ENCODE measurements at places on chromosomes 2 and 18.

GRCh38 chr2:33275689-33276444, 200.6 kb upstream of the RASGRP3 start:
- DNase-seq = no peak

DNA sequence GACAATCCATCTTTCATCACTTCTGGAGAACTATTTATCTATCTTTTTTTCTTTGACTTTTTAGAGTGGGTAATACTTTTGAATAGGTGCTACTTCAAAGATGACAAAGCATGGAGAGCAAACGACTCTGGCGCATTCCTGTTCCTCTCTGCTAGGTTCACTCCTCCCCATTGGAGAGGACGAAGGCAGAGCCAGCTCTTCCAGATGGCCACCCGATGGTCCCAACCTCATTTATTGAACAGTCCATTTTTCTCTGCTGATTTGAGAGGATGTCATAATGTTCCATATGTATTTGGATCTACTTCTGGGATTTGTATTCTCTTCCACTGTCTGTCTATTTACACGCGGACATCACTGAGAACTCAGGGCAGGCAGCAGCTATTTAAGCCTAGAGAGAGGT, 284.3 kb upstream of the CXCR4 start:
- DNase-seq = no peak

DNA sequence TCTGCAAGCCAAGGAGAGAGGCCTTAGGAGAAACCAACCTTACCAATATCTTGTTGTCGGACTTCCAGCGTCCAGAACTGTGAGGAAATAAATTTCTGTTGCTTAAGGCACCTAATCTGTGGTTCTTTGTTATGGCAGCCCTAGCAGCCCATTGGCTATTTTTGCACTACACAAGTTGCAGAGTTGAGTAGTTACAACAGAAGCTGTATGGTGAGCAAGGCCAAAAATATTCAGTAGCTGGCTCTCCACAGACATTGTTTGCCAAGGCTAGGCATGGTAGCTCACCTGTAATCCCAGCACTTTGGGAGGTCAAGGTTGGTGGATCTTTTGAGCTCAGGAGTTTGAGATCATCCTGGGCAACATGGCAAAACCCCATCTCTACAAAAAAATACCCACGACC, 27.1 kb upstream of the SCYGR1 start:
- DNase-seq = no peak

DNA sequence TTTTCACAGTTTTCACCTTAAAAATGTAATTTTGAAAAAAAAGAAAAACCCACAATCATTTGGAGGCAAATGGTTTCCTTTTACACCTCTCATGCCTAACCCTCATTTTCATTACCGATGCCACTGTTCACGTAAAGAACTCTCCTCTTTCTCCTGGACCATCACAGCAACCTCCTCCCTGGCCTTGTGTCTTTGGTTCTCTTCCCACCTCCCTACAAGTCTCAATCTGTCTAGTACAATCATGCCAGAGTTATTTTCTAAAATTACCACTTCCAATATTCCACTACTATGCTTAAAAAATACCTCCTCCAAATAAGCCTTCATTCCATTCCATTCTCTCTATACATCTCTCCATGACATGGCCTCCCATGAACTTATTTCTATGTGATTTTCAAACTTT, 77.9 kb upstream of the RIT2 start:
- no peak for DNase-seq

DNA sequence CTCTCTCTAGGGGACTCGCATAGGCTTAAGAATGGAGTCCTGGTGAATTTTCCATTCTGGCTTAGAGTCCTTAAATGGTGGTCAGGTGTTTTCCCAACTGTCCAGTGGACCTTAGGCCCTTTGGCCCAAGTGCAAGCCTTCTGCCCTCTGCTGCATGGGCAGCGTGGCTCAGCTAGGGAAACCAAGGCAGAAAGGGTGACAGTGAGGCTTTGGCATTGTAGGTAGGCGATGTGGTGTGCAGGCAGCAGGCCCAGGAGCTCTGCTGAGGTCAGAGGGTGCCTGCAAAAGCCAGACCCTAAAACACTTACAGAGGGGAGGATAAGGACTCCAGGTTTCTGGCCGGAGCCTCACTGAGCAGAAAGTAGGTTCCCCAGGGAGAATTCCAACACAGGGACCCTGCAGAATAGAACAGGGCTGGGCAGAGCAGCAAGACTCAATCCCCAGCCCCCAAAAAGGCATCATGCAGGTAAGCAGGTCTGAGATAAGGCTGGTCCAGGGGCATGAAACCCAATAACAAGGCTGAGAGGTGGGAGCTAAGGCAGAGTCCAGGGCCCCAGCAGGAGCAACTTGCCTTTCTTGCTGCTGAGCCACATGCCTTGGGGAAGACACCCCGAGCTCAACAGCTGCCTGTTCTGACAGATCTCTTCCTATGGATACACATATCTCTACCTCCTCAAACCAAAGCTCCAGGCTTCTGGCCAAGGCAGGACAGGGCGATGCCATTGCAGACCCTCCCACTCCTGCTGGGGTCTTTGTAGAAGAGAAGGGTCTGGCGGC, 199.7 kb downstream of the TNS1 start:
- DNase-seq = no peak

- no peak for DNase-seq
These were observed 42.5 kb downstream of the APOB start for GRCh38 chr2:21001225-21001946.

- DNase-seq = no peak
These were observed 15.4 kb upstream of the FAM124B start for GRCh38 chr2:224417361-224417729.

DNA sequence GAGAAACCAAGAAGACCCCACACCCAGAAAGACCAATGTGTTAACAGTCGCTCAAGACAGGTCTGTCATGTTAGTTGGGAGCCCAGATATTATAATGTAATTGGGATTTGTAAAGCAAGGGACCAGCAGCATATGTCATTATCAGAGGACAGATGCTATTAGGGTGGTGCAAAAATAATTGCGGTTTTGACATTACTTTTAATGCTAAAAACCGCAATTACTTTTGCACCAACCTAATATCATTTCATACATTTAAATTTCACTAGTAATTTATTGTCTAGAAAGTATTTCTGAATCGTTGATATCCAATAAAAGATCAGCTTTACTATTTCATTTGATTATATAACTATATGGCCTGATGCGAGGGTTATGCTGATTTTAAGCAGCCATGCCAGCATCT, 131.2 kb downstream of the TTN start:
- DNase-seq = no peak

DNA sequence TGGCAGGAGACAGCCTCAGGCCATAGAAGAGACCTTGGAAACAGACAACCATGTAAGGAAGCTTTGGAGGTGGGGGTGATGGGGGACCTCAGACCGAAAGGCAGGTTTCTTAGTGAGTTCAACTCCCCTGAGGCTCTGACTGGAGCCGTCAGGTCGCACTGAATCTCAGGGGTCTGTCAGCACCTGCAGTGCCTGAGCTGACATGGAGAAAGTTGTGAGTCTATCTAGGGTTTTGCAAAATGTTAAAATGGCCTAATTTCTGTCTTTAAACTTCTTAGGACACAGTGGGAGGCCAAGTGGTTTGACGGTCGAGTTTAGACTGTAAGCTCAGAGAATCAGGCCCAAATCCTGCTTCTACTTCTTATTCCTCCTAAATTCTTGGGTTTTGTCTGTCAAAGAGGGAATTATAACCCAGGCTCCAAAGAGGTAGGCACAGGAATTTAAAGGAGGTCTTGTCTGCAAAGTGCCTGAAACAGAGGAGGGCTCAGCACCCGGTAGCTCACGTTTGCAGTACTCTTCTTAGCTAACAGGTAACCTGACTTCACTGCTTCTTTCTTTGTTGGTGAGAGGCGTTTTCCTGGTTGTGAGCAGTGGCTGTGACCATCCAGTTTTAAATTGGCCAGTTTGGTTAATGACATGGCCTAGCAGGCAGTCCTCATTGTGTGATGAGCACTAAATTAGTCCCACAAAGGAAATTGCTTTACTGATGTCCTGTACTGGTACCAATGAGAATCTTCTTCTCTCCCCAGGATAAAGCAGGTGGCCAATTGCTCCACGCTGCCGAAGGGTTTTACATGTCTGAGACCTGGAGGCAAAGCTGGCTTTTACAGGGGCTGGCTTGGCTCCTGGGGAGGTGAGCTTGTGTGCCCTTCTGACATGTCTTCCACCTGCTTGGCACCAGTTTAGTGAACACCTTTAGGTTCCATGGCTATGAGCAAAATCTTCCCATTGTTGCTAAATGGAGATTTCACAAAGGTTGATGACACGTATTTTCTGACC, 95.7 kb downstream of the MYCN start:
- DNase-seq = no peak

DNA sequence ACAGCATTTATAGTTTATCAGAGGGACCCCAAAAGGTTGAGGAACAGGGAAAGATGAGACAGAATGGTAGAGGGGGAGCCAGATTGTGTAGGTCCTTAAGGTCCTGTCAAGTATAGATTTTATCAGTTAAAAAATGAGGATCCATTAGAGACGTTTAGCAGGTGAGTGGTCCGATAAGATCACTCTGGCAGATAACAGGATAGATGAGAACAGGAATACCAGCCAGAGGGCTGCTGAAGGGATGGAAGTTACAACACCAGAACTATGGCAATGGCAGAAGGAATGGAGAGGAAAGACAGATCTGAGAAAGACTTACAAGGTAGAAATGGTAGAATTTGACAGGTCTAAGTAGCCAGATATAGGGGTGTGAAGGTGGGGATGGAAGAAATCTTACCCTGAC, 141.7 kb downstream of the CDH20 start:
- DNase-seq = no peak

GRCh38 chr2:234302664-234302991, 194.3 kb downstream of the ARL4C start:
- no peak for DNase-seq

GRCh38 chr2:191555092-191555742, 122.7 kb upstream of the NABP1 start:
- peak; percentile 81 for DNase-seq

DNA sequence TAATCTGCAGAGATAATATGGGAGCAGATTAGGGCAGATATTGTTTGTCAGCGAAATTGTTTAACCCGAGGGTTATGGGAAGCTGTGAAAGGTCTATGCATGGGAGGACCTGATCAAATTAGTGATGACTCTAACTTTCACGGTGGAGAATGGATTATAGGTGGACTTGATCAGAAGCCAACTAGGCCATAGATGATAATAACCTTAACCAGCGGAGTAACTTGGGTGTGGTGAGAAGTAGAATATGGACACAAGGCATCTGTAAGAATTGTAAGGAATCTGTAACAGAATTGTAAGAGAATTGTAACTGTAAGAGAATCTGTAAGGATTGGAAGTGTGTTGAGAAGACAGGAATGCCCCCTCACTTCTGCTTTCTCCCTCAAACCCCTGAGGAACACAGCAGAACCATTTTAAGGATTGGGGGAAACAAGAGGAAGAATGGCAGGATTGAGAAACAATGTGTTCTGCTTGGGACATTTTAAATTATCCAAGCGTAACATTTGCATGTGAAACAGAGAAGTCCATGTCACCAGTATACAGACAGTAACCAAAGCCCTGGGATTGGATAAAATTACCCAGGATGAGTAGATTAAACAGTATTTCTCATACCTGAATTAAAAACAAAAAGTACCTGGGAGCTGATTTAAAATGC, 14.9 kb upstream of the SLC39A10 start:
- no peak for DNase-seq

DNA sequence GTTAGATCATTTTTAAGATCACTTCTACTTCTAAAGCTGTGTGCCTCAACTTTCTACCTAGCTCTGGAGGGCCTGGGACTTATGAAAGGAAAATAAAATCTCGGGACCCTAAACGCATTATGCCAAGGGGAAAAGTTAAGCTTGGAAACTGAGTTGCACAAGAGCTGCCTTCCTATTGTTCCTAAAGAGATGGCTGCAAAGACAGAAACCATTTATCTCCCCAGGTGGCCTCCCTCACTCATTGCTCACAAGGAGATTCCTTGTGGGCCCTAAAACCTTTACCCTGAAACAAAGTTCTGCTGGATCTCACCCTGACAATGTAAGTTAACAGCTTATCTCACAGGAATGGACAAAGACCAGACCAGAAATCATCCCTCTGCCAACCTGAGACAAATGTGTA, 26.8 kb downstream of the TUBB6 start:
- no peak for DNase-seq

DNA sequence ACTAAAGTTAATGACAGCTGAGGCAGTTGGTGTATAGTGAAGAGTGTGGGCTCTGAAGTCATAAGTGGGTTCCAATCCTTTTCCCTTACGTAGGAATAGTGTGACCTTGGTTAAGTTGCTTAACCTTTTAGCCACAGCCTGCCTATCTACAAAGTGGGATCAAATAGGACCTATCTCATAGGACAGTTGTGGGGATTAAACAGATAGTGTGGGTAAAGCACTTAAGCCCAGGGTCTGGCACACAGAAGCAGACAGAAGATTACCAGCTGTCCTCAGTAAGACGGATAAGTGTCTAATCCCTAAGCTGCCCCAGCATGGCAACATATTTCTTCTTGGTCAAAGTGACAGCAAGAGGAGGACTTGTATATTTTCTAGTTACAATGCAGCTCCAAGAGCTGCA, 28.2 kb downstream of the UBE2F start:
- DNase-seq = no peak

GRCh38 chr2:236376566-236377244, 112.5 kb upstream of the ASB18 start:
- no peak for DNase-seq

GRCh38 chr2:188291617-188292347, at the start of gene GULP1:
Gene GULP1, plus strand, starts transcription at chr2:188291874. Its CDS starts 185,829 bp downstream, at chr2:188477703.
- DNase-seq = peak; percentile 72

DNA sequence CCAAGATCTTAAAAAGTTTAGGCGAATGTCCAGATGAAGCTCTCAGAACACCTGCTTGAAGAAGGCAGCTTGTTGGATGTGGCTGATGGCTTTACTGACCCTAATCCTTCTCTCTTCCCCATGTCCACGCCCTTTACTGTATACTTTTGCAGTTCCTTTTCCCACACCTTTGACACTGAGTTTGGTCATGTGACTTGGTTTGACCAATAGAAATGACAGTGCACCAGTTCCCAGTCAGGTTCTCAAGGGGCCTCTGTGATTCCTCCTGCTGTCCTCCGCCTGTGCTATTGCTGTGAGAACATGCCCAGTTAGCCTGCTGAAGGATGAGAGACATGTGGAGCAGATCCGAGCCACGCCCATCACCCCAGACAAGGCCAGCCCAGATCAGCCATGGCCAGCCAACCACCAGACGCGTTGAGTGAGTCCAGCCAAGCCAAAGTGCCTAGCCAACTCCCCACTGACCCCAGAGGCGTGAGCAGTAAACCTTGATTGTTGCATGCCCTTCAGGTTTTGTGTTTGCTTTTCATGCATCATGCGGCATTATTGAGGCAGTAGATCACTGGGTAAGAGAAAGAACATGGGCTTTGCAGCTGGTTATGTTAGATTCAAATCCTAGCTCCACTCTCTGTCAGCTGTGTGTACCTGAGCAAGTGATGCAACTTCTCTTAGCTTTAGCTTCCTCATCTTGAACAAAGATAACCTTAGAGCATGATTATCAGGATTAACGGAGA, 258.0 kb upstream of the SIX2 start:
- DNase-seq = no peak

GRCh38 chr2:107361751-107362381, 464.8 kb upstream of the RGPD4 start:
- no peak for DNase-seq

DNA sequence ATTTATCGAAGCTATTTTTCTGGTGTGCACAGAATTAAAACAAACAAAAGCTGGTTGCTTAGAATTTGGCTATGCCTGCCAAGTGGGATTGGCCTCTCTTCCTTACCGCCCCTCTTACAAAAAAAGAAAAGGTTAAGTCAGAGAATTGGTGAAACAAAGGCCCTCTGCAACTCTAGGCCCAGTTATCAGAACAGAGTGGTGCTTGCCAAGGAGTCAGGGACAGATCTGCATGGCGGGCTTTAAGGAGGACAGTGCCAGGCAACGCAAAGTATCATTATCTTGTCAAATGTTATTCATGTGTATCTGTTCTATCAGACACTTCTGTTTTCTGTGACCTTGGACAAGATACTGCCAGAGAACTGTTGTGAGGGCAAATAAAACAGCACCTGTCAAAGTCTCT, 78.3 kb downstream of the TGIF1 start:
- no peak for DNase-seq
